ENCODE measurements at places on chromosomes 7 and 10.
A peak's percentile ranks its signal among the peaks of the same experiment; 100 is the strongest.

DNA sequence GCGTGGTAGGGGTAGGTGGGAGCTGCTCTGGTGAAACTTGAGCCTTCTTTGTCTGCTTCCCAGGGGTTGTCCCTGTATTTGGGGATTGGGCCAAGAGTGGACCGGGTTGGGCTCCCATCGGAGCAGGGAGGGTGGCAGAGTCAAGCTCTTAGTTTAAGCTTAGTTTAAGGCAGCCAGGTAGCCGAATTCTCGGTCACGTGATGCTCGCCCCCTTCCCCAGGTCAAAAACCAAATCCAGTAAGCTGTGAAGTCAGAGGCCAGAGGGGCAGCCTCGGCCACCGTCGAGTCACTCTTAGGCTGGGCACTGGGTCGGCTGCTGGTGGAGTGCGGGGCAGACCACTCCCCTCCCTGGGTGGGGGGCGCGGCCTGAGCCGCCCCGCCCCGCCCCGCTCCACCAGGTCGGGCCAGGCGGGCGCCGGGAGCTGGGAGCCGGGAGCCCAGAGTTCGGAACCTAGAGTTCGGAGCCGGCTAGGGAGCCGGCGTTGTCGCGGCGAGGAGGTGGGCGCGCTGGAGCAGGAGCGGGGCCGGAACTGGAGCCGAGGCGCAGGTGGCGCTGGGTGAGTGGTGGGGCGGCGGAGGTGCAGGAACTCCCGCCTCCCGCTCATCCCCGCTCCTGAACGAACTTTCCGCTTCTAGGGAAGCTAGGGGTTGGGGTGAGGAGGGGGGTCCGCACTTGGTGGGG is 2.8 kb upstream of the LZTS2 start:
- DNase-seq, result no peak

DNA sequence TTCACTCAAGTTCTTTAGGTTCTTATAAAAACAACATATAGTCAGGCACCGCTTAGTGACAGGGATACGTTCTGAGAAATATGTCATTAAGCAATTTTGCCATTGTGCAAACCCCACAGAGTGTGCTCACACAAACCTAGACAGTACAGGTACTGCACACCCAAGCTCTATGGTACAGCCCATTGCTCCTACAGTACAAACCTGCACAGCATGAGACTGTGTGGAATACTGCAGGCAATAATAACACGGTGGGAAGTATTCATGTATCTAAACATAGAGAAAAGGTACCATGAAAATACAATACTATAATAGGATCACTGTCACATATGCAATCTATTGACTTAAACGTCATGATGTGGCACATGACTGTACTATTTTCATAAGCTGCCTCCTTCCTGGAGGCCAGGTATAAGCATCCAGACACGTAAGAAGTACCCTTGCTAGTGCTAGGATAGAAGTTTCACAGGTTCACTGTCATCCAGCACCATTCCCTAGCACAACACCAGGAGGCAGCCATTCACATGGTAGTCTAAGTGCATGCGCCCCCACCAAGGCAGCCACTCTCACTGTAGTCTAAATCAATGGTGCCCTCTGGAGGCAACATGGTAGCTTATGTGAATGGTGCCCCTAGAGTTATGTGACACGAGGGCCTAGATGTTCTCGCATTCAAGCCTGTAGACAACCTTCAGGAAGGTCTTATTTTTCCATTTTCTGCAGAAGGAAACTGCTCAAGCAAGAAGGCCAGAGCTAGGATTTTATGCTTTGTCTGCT is 98.5 kb downstream of the ARHGAP22 start:
- DNase-seq, result no peak

DNA sequence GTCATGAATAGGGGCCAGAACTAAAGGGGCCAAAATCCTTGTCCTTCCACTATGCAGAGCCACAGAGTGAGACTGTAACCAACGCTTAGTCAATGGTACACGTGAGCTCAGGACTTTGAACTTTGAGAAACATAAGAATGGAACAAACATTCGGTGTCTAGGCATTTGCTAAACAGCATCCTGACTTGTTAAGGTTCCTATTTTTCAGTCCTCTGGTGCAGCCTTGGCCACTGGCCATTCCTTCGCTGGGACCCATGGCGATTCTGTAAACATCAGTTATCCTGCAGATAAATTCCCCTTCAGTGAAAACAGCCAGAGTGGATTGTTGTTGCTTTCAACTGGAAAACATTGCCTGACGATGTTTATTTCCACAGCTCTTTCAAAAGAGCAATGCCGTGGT is 266.8 kb downstream of the SORCS1 start:
- no peak for DNase-seq

DNA sequence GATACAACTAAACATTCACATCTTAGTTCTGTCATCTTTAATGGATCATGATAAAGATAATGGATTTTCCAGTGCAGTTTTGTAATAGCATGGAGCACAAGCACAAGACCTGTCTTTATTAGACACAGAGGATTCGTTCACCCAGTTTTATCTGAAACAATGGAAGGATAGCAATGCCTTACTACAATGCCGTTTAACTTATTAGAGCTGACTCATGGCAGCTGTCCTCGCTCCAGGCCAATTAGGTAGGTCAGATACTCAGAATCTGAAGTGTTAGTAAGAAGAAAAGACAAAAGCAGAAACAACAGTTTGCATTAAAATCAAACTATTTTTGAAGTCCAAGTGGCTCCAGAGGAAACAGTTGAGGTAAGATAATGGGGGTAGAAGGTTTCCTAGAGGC is 12.8 kb downstream of the OR13A1 start:
- DNase-seq, result peak; percentile 1

DNA sequence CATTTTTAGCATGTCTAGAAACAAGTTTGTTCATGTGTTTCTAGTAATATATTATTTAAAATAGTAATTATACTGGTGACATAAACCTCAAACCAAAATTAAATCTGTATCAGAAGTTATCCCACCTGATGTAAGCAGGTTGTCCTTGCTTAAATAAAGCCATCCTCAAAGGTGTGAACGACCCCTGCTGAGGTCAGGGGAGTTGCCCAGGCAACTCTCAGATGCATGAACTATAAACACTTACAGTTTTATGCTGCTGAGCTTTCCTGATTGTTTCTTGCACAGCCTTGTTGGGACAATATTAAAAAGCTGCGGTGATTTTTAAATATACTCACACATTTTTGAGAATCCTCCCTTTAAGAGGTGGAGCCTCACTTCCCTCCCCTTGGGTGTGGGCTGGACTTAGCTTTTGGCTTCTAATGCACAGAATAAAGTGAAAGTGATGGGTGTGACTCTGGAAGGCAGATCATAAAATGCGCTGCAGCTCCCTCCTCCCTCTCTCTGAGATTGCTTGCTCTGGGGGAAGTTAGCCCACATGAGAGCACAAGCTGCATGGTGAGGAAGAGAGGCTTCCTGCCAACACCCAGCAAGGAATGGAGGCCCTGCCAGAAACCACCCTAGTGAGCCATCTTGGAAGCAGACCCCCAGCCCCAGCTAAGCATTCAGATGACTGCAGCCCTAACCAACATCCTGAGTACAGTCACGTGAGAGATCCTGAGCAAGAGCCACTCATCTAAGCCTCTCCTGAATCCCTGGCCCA is 152.7 kb downstream of the SKIDA1 start:
- DNase-seq, result peak; percentile 77

DNA sequence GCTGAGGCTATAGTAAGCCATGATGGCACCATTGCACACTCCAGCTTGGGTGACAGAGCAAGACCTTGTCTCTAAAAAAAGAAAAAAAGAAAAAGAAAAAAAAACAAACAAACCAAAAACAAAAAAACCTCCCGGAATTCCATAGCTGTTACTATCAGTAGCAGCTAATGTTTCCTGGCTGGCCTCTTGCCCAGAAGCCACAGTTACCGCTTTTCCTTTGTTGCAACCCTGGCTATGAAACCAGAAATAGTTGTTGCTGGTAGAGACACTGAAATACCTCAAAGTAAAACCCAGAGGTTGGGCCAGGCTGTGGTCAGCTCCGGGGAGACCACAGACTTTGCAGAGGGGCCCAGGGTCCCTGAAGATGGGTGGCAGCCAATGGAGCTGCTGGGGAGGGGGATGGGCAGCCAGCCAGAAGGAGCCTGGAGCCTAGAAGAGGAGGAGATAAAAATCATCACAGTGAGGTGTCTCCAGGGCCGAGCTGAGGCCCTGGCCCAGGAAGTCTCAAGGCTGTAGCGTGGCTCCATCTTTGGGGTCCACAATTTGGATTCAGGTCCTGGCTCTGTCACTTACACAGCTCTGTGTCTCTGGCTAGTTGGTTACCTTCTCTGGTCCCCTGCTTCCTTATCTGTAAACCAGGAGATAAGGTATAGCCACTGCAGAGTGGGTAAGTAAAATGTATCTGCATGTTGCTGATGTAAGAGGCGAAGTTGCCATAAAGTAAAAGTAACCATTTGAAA is 3.4 kb upstream of the CHST12 start:
- peak; percentile 94 for DNase-seq

DNA sequence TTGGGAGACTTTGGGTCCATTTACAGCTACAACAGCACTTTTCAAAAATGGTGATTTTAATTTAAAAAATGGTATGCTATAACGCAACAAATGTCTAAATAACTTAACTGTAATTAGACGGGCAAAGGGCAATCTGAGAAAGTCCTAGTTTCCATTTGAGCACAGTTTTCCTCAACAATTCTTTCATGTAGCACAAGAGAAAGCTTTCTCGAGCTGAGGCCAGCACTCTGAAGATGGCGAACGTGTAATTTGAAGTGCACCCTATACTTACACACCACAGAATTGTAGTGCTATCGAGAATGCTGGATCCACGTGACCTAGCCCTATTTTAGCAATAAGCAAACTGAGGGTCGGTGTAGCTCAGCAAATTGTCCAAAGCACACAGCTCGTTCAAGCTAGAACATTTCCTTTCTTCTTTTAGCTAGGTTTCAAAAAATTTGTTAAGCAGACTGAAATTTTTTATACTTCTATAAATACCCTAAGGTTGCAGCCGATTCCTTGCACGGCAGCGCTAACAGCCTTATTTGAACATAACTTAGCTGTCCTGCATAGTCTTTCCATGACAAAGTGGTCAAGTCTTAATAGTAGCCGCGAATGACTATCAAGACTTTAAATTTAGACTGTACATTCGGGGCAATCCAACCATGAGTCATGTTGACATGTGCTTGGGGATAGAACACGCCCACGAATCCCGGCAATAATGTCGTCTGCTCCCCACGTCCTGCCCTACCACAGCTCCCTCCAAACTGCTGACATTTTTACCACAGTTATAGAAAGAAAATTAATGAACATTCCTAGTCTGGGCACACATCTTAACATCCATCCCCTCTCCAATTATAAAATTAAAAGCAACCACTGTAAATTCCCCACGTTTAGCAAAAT is 10.0 kb downstream of the KLF6 start:
- DNase-seq, result peak; percentile 86

DNA sequence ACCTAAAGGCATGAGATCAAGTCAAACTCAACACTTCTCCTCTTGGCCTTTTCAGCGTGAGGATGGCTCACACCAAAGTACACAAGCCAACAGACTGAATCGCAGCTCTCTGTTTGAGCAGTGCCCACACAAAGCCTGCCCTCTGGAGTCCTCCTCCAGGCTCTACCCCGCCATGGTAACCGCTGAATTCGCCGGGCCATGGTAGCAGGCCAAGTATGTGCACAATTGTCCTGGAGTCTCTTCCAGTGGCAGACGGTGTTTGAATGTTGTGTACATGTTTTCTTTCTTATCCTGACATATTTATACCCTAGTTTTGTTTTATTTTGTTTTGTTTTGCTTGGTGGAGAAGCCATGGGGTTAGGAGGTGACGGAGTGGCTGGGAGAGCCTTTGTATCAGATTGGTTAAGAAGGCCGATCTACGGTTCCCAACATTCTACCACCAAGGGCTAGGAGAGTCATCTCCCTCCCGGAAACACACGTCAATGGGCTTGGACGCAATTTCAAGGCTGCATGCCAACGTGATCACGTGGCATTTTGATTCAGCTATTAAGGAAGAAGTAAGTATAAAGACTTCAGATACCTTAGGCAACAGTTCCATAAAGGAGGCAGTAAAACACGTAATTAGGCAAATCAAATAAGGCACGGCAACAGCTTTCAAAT is 12.1 kb upstream of the SHH start:
- peak; percentile 35 for DNase-seq

DNA sequence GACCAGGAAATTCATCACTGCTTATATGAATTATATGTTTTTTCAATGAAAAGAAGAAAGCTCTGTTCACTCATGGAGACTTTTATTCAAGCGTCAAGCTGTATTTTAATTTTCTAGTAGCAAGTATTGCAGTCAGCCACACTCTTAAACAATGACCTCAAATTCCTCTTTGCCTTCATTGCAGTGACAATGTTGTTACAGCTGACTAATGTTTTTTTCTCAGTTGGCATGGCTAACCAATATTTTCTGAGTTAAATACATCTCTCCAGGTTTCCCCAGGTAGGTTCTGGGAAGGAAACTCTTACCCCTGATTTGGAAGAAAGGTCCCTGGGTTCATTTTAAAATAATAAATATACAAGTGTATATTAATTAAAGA is 241.5 kb downstream of the WDR11 start:
- no peak for DNase-seq

- no peak for DNase-seq
Observed at GRCh38 chr10:22338931-22339330, 6.4 kb upstream of the SPAG6 start.

DNA sequence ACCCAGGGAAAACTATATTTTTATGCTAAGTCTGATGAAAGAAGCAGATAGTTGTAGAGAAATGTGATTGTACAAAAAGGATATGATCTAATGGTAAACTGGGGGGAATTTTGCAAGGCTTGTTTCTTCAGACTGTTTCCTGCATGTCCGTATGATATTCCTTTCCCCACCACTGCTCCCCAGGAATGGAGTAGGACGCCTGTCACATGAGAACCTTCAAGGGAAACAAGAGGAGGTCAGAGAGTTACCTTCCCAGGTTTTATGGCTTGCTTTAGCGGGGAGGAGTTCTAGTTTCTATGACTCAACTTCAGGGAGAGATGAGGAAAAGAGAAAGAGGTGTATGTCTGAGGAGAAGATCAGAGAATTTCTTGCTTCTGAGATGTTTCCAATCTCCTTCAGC is 16.4 kb upstream of the ITPRID1 start:
- no peak for DNase-seq

- no peak for DNase-seq
Observed at GRCh38 chr7:157791666-157792065, 454.9 kb downstream of the DNAJB6 start.

DNA sequence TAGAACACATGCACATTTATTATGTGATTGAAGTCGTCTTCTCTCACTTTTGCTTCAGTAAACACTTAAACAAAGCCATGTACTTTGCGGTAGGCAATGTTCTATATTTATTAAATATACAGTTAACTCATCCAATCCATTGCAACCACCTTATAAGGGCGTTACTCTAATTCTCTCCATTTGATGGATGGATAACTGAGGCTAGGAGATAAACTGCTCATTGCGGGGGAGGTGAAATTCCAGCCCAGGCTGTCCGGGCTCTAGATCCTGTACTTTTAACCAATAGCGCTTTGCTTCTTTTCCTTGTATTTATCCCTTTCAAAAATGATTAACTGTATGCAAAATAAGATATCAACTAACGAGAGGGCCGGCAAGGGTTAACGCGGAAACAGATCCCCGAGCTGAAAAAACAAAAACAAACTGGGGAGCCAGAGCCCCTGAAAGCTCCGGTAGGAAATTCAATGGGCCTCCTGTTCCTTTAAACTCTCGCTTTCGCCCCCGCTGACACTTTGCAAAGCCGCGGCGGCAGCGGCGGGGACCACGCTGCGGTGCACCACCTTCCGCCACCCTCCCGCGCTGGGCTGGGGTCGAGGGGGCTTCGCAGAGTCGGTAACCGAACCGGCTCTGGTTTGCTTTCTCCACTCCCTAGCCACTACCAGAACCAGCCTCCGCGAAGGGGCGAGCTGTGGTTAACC is 1.0 kb upstream of the PLXDC2 start:
- peak; percentile 18 for DNase-seq

GRCh38 chr10:5742116-5742515 is 57.5 kb downstream of the TASOR2 start:
- no peak for DNase-seq

- DNase-seq, result no peak
Observed at GRCh38 chr7:158539711-158540146, 47.9 kb downstream of the PTPRN2 start.
